Naive thymus-derived CD8-positive, alpha-beta T cell (primary cell): ENCODE measurements at places on chromosomes 1 and 21.

DNA sequence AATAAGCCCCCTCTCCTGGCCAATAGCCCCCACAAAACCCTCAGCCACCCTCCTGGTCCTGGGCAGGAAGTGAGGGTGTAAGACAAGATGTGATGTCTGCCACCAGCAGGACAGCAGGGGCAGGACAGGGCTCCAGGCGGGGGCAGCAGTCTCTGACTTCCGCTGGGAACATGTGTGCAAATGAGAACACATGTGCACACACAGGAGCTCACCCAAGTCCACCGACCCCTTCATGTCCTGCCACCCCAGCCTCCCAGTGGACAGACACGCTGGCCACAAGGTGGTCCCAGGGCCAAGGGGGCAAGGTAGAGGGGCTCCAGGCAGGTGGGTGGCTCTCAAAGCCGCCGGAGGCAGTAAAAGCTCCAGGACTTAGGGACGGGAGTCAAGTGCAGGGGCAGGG, 60.1 kb downstream of the KCNAB2 start:
- H3K36me3 ChIP-seq: no peaks in the 10 kb centered on the region
- no peak for DNase-seq
- H3K27me3 ChIP-seq: peaks cover 23% of the 10 kb centered on the region
- H3K4me1 ChIP-seq: peaks cover 9% of the 10 kb centered on the region
- no peak overlapping the region for H3K27ac ChIP-seq

- H3K4me1 ChIP-seq: peaks cover 49% of the 10 kb centered on the region
- no peaks in the 10 kb centered on the region for H3K36me3 ChIP-seq
- no peak overlapping the region for H3K27ac ChIP-seq
These were observed 3.2 kb downstream of the ATP1B1 start for GRCh38 chr1:169109561-169110134.

- peaks cover 10% of the 10 kb centered on the region for H3K27me3 ChIP-seq
- DNase-seq: no peak
- no peak overlapping the region for H3K27ac ChIP-seq
- no peaks in the 10 kb centered on the region for H3K4me1 ChIP-seq
These were observed 26.6 kb downstream of the PROK1 start for GRCh38 chr1:110477445-110477957.

GRCh38 chr1:161840363-161840762, 74.2 kb downstream of the ATF6 start:
- no peak overlapping the region for H3K4me3 ChIP-seq
- H3K4me1 ChIP-seq: no peaks in the 10 kb centered on the region
- DNase-seq: no peak
- no peak overlapping the region for H3K27ac ChIP-seq
- peaks cover 44% of the 10 kb centered on the region for H3K36me3 ChIP-seq
